ENCODE measurements at places on chromosomes 7 and 10.

DNA sequence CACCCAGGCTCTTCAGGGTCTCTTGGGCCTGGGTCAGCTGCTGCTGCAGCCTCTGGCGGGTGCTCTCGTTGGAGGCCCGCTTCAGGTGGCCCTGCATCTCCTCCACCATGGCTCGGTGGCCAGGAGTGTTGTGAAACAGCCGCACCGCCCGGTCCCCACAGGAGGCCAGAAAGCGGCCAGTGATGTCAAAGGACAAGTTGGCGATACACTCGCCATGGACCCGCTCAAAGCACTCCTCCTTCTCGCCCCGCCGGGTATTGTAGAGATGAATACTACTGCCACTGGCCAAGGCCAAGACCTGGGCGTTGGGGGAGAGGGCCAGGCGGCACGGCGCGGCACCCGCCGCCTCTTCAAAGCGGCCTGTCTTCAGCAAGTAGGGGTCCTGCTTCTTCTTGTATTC, 7.9 kb downstream of the TBL2 start:
- no peak for DNase-seq

DNA sequence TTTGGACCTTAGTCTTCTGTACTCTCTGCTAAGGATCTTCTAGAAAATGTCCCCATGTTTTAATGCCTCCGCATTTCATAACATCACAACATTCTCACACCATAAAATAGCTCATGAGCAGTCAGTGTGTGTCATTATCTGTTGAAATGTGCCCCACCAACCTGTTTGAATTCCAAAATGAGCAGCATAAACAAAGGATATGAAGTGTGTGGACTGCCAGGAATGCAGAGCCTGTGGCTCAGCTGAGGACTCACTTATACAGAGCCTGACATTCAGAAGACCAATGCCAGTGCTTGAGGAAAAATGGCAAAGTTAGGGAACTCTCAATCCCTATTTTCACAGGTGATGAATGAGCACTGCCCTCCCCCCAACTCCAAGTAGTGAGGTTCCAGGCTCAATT, 621.4 kb downstream of the POM121L12 start:
- DNase-seq: no peak

DNA sequence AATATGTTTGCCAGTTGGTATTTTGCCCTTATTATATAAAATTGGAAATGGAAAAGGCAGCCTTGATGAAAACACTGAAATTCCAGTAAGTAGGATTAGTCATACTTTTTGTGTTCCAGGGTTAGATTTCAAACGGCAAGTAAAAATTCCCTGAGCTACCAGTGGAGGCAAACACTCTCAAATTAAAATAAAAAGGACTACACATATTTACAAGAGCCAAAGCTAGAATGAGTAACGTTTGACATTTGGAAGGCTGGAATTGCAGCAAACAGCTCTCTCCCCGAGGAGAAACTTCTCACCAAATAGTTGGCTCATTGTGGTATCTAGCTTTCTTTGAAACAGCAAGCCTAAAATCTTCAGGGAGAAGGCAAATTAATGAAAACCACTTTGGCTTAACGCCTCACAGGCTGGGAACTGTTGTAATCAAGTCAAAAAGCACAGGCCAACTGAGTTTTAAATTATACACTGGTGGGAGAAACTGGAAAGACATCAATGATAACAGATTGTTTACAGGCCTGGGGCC, 288.4 kb downstream of the SNX13 start:
- peak; percentile 90 for DNase-seq

- peak; percentile 67 for DNase-seq
Observed at GRCh38 chr10:68594405-68594804, 34.3 kb downstream of the TET1 start.

DNA sequence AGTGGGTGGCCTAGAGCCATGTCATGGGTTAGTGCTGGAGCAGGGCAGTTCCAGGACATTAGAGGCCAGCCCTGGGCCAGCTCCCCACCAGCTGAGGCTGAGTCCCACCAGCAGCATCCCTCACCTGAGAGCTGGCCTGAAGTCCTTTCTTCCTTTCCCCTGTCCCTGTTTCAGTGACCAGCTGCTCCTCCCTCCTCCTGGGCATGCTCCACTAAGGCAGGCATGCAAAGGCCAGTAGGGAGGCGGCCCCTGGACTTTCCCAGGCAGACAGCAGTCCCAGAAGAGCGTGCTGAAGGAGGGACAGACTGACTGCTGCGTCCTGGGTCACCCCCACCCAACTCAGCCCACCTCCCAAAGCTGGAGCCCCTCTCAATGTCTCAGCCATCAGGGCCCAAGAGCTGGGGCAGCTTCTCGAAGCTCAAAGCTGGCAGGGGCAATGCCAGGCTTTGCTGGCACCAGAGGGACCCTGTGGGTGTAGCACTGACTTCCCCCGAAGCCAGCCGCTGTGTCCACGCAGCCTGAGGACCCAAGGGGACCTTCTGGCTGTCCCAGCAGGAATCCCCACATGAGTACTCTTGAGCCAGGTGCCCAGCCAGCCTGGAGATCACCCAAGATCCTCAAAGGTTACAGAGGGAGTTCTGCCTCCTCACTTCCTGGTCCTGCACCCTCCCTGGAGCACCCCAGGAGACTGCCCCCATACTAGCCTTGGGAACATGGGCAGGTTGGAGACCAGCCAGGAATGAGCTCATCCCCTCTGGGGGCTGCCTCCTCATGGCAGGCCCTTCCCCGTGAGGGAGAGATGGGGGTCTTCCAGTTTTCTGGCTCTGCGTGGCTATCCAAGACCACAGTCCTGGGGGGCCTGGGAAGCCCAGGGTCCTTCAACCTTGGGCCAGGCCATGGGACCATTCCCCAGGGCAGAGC, 35.2 kb upstream of the RET start:
- no peak for DNase-seq

DNA sequence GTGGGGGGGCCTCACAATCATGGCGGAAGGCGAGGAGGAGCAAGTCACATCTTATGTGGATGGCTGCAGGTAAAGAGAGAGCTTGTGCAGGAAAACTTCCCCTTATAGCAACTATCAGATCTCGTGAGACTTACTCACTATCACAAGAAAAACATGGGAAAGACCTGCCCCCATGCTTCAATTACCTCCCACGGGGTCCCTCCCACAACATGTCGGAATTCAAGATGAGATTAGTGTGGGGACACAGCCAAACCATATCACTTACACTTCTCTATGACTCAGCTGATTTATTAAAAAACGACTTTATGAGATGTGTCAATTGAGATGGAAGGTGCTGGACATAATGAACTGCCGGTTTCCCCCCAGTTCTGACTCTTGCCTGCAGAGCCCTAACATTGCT, 23.8 kb upstream of the CHN2 start:
- DNase-seq: no peak

- DNase-seq: no peak
Observed at GRCh38 chr10:132419538-132420468, 22.8 kb downstream of the PWWP2B start.

DNA sequence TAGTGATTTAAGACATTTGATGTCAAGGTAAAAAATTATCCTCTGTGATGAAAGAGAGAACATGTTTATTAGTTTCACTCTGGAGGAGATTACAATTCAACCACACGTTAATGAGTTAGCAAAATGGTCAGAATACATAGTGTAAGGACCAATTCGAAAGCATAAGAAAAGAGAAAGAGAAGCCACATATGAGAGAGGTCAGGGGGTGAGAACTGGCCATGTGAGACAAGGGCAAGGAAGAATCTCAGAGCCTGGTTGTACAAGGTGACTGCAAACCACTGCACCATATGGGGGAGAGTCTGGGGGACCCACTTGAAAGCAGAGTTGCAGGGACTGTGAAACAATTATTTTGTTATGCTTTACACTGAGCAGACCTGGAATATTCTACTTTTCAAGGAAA, 27.7 kb upstream of the BET1 start:
- DNase-seq: no peak

DNA sequence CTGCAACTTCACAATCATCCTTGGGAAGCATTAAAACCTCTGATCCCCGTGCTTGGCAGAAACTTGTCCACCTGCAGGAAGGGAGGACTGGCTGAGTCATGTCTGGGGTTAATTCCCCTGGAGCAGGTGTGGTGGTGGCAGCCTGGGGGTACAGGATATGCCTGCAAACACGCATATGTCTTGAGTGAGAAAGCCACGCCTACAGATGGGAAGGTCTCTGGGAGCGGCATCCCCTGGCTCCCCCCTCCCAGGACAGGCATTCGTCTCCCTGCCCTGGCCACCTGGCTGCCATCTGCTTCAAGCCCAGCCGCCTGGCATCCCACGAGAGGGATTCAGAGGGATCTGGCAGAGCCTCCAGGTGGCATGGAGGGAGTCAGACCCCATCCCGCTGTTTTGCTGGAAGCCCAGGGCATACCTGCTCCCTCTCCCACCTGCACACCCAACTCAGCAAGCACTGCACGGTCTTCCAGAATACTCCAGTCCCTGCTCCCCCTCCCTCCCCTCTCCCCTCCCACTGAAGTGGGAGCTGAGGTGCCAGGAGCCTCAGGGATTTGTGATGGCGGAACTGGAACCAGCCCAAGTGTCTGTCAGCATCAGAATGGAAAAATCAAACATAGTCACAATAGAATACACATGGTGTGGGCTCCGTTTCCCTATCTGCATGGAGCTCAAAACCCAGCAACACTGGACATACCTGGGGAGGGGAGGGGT, 61.0 kb downstream of the CAMK2B start:
- no peak for DNase-seq

DNA sequence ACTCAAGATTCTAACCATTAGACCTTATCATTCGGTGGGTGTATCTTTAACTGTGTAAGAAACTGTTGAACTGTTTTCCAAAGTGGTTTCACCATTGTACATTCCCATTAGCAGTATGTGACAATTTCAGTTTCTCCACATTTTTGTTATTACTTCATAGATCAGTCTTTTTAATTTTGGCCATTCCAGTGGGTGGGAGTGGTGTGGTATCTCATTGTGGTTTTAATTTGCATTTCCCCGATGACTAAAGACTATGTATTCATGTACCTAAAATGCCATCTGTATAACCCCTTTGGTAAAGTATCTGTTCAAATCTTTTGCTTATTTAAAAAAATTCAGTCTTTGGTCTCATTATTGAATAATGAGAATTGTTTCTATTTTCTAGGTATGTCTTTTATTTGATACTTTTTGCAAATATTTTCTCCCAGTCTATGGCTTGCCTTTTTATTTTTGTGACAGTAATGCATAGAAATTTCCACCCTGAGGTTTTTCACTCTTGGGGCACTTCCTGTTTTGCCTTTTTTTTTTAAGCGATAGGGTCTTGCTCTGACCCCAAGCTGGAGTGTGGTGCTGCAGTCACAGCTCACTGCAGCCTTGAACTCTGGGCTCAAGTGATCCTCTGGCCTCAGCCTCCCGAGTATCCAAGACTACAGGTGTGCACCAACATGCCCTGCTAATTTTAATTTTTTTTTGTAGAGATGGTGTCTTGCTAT, 141.1 kb upstream of the ITGB1 start:
- DNase-seq: peak; percentile 13

DNA sequence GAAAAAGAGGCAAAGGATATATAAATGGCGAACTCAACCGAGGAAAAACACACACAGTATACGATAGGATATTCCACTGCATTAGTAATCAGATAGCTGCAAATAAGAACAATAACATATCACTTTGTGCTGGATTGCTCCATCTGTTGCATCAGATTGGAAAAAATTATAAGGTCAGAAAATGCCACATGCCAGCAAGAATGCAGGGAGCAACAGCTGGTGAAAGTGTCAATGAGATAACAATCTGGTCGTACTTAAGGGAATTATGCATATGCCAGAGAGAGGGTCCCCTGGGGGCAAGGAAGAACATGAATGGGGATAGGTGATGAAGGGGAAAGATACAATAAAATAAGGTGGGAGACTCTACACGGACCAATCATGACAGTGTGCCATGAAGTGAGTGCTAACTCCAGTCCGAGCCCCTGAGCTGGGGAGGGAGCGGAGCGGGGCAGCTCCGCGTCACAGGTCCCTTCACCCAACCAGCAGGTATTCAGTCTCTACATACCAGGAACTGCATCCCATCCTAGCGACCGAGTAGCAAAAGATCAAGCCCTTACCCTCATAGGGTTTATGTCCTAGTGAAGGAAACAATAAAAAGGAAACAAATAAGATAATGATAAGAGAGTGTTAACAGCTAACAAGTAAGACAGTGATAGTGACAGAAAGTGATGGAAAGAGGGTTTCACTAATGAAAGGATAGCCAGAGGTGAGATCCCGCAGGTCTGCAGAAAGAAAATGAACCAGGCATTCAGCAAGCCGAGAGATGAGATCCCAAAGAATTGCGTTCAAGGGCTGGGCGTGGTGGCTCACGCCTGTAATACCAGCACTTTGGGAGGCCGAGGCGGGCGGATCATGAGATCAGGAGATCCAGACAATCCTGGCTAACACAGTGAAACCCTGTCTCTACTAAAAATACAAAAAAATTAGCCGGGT, 9.4 kb downstream of the MPP7 start:
- no peak for DNase-seq

GRCh38 chr10:110036640-110037039, 28.9 kb downstream of the ADD3 start:
- DNase-seq: no peak

DNA sequence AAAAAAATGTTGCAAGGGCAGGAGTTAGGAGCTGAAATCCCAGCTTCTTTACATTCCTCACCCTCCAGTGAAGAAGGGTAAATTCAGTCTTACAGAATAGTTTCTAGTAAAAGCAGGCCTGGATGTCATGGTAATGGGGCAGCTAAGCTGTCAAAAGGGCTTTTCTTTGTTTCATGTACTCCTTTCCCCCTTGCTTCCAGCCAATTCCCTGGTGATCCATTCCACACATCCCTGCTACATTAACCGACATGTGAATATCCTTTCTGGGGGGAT, 36.0 kb downstream of the RHEB start:
- DNase-seq: no peak

DNA sequence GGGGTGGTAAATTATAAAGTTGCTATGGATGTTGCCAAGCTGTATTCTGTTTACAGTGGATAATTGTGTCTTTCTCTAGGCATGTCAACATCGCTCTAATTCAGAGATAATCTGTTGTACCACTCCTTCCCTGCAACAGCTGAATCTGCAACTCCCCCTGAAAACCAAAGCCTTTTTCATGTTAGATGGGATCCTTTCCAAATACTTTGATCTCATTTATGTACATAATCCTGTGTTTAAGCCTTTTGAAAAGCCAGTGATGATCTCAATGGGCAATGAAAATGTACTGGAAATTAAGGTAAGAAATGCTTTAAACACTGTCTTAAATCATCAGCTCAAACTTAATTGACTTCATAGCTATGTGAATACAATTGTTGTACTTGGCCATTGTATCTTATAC, 91.0 kb downstream of the MET start:
- DNase-seq: no peak

GRCh38 chr10:29067161-29067560, 221.7 kb upstream of the LYZL1 start:
- peak; percentile 8 for DNase-seq

GRCh38 chr10:98295401-98295811, 27.4 kb upstream of the LOXL4 start:
- DNase-seq: no peak

- DNase-seq: no peak
Observed at GRCh38 chr10:122495406-122496340, 34.3 kb downstream of the HTRA1 start.
